ENCODE measurements at places on chromosomes 12 and 14.
A peak's percentile ranks its signal among the peaks of the same experiment; 100 is the strongest.

GRCh38 chr14:54697803-54698202 lies 130.9 kb downstream of the SAMD4A start:
- no peak for DNase-seq
- peaks cover 6% of the 10 kb centered on the region for H3K36me3 ChIP-seq
- no peaks in the 10 kb centered on the region for H3K27me3 ChIP-seq
- H3K4me1 ChIP-seq = no peaks in the 10 kb centered on the region
- no peak overlapping the region for H3K4me3 ChIP-seq

- no peak for DNase-seq
- H3K4me3 ChIP-seq = no peak overlapping the region
- H3K4me1 ChIP-seq = no peaks in the 10 kb centered on the region
- H3K27ac ChIP-seq = no peak overlapping the region
- no peaks in the 10 kb centered on the region for H3K36me3 ChIP-seq
These were observed 260.5 kb downstream of the ADAMTS20 start for GRCh38 chr12:43291516-43291915.

- H3K4me1 ChIP-seq = peaks cover 47% of the 10 kb centered on the region
- H3K27ac ChIP-seq = peak overlapping the region; percentile 97
- peaks cover 1% of the 10 kb centered on the region for H3K36me3 ChIP-seq
- peak overlapping the region; percentile 74 for H3K4me3 ChIP-seq
- DNase-seq = peak; percentile 48
- peaks cover 7% of the 10 kb centered on the region for H3K27me3 ChIP-seq
These were observed 89.0 kb downstream of the SCARB1 start for GRCh38 chr12:124774462-124775167.

- H3K4me3 ChIP-seq = no peak overlapping the region
- H3K36me3 ChIP-seq = peaks cover 7% of the 10 kb centered on the region
- H3K27me3 ChIP-seq = no peaks in the 10 kb centered on the region
- peak overlapping the region; percentile 21 for H3K27ac ChIP-seq
These were observed 18.5 kb downstream of the CHST11 start for GRCh38 chr12:104475271-104475670.

DNA sequence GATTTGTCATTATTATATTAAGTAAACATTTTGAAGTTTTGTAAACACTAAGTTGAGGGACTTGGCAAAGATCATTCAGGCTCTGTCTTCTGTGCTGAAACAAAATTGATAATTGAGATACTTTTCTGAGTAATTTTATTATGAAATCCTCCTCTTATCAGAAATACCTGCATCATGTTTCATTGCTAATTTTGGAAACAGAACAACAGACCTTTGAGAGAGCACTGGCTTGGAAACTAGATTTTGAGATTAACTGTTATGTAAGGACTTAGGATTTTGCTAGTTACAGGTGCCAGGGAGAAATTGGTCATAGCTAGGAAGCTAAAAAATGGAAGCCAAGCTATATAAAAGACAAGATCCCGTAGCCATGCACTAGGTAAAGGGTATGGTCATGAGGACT lies 201.7 kb upstream of the DCN start:
- H3K27me3 ChIP-seq = peaks cover 6% of the 10 kb centered on the region
- no peak overlapping the region for H3K27ac ChIP-seq
- no peak overlapping the region for H3K4me3 ChIP-seq
- no peaks in the 10 kb centered on the region for H3K36me3 ChIP-seq
- DNase-seq = no peak

GRCh38 chr12:79624378-79624777 lies 66.4 kb downstream of the PAWR start:
- DNase-seq = no peak
- H3K27ac ChIP-seq = no peak overlapping the region
- H3K27me3 ChIP-seq = no peaks in the 10 kb centered on the region

DNA sequence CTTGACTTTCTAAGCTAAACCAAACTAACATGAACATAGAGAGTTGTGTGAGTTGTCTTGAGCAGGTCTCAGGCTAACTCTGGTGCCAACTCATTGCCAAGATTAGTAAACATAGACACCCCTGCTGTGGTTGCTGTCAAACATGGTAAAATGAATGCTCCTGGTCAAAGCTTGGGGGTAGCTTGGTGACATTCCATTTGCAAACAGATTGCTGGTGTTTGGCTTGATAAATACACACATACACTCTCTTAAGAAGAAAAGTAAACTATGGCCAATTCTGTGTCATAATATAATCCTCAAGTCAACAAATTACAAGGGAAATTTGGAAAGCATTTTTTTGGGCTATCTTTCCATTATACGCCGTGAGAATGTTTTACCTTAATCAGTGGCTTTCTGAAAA lies 386.4 kb upstream of the PDE3A start:
- no peak for DNase-seq
- no peaks in the 10 kb centered on the region for H3K36me3 ChIP-seq
- no peaks in the 10 kb centered on the region for H3K4me1 ChIP-seq
- no peaks in the 10 kb centered on the region for H3K27me3 ChIP-seq
- H3K27ac ChIP-seq = no peak overlapping the region

DNA sequence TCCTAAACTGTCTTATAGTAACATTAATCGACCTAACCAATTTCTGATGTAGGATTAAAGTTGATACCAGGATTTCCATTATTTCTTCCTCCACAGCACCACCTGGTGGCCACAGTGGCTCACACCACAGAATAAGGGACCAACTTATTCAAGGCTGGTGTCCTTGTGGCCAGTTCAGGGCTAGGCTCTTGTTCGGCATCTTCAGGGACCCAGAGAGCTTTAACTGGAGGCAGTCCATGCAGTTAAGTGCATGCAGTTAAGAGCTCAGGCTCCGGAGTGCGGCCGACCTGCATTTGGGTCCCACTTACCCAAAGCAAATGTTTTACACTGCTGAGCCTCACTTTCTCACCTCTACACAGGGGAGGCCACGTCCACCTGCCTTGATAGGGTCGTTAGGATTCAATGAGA lies 42.0 kb upstream of the GPR68 start:
- H3K36me3 ChIP-seq = peaks cover 97% of the 10 kb centered on the region
- no peaks in the 10 kb centered on the region for H3K27me3 ChIP-seq
- H3K27ac ChIP-seq = no peak overlapping the region
- DNase-seq = peak; percentile 64
- no peak overlapping the region for H3K4me3 ChIP-seq
- peaks cover 24% of the 10 kb centered on the region for H3K4me1 ChIP-seq

DNA sequence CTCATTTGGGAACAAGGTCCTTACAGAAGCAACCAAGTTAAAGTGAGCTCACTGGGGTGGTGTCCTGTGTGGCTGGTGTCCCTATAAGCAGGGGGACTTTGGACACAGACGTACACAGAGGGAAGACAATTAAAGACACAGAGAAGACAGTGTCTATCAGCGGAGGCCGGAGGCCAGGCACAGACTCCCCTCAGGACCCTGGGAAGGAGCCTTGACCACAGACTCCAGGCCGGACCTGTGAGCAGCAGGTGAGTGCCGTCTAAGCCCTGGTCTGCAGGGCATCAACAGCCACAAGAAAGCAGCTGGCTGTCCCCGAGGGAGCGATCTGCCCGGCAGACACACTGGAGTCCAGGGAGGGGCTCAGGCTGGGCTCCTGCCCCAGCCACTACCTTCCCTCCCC lies 219.1 kb upstream of the C14orf180 start:
- DNase-seq = no peak
- no peaks in the 10 kb centered on the region for H3K36me3 ChIP-seq
- no peaks in the 10 kb centered on the region for H3K27me3 ChIP-seq
- no peaks in the 10 kb centered on the region for H3K4me1 ChIP-seq
- H3K27ac ChIP-seq = no peak overlapping the region
- H3K4me3 ChIP-seq = no peak overlapping the region

DNA sequence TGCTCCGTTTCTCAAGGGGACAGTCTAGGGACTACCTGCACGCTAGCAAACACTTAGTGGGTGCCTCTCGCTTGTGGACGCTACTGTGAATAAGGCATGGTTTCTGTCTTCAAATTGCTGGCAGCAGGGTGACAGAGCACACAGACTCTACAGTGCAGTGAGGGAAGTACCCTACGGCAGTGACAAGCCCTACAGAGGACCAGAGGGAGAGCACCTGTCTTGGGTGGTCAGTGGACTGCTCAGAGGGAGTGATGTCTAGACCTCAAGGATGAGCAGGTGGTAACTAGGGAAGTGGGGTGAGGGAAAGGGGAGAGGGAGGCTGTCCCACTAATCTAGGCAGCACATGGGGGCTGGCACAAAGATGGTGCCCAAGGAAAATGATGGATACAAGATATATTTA lies 160.5 kb downstream of the RBM19 start:
- peaks cover 6% of the 10 kb centered on the region for H3K36me3 ChIP-seq
- H3K27me3 ChIP-seq = no peaks in the 10 kb centered on the region

GRCh38 chr12:83826112-83826511 lies 1086.5 kb downstream of the SLC6A15 start:
- no peak overlapping the region for H3K4me3 ChIP-seq
- no peaks in the 10 kb centered on the region for H3K27me3 ChIP-seq
- H3K27ac ChIP-seq = no peak overlapping the region
- no peaks in the 10 kb centered on the region for H3K36me3 ChIP-seq
- no peak for DNase-seq

- H3K27ac ChIP-seq = no peak overlapping the region
- no peak for DNase-seq
- H3K27me3 ChIP-seq = peaks cover 8% of the 10 kb centered on the region
- H3K36me3 ChIP-seq = no peaks in the 10 kb centered on the region
- no peaks in the 10 kb centered on the region for H3K4me1 ChIP-seq
These were observed 243.1 kb upstream of the PWP1 start for GRCh38 chr12:107442326-107442987.

GRCh38 chr12:18355429-18355828 lies 94.1 kb downstream of the PIK3C2G start:
- H3K4me3 ChIP-seq = no peak overlapping the region
- no peak for DNase-seq
- no peak overlapping the region for H3K27ac ChIP-seq

GRCh38 chr12:88142610-88142991 lies 494 bp downstream of the TMTC3 start:
- DNase-seq = no peak
- H3K4me3 ChIP-seq = peak overlapping the region; percentile 98
- H3K36me3 ChIP-seq = peaks cover 29% of the 10 kb centered on the region
- peaks cover 30% of the 10 kb centered on the region for H3K4me1 ChIP-seq

- no peaks in the 10 kb centered on the region for H3K36me3 ChIP-seq
- H3K4me3 ChIP-seq = peak overlapping the region; percentile 30
- H3K27me3 ChIP-seq = peaks cover 30% of the 10 kb centered on the region
- DNase-seq = no peak
- peaks cover 14% of the 10 kb centered on the region for H3K4me1 ChIP-seq
- H3K27ac ChIP-seq = peak overlapping the region; percentile 62
These were observed 17.3 kb downstream of the TNFAIP2 start for GRCh38 chr14:103140316-103141109.

DNA sequence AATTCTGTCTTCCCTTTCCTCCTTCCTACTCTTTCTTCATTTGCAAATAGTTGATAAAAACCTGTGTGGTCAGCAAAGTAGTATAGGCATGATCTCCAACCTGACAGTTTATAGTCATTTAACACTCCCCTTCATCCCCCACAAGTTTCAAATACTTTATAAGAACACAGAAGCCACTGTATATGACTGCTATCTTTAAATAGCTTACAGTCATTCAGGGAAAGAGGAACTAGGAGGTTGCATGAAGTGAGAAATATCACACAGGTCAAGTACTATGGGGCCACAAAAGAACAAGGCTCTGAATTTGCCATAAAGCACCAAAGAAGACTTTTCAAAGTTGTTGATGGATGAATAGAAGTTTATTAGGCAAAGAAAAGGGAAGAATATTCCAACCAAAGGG lies 431.3 kb downstream of the NPAS3 start:
- no peaks in the 10 kb centered on the region for H3K4me1 ChIP-seq
- H3K4me3 ChIP-seq = no peak overlapping the region
- no peaks in the 10 kb centered on the region for H3K36me3 ChIP-seq
- H3K27ac ChIP-seq = no peak overlapping the region
- no peak for DNase-seq
- no peaks in the 10 kb centered on the region for H3K27me3 ChIP-seq

GRCh38 chr12:29149691-29150281 lies 708 bp downstream of the FAR2 start:
- H3K36me3 ChIP-seq = no peaks in the 10 kb centered on the region
- peaks cover 30% of the 10 kb centered on the region for H3K4me1 ChIP-seq
- peaks cover 21% of the 10 kb centered on the region for H3K27me3 ChIP-seq
- H3K4me3 ChIP-seq = no peak overlapping the region

DNA sequence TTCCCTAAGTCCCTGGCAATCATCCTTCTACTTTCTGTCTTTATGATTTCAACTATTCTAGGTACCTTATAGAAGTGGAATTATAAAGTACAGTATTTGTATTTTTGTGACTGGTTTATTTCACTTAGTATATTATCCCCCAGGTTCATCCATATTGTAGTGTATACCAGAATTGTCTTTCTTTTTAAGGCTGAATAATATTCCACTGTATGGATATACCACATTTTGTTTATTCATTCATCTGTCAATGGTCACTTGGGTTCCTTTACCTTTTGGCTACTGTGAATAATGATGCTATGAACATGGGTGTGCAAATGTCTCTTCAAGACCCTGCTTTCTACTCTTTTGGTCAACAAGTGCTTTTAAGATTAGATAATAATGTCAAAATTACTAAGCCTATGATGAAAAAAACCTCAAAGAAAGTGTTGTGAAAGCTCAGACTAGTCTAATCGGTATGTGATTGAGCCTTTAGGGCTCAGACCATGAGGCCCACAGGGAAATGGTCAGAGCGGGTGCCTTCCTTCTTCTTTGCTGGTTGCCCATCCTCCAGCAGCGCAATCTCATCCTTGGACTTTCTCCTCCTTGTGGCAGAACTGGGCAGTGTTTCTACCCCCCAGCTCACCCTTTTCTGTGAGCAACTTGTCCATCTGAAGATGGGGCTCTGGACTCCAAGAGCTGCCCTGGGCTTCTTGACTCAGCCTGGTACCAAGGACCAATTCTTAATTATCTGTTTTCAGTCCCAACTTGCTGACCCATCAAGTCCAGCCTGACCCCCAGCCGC lies 105.4 kb downstream of the TTC8 start:
- H3K4me1 ChIP-seq = no peaks in the 10 kb centered on the region
- peaks cover 6% of the 10 kb centered on the region for H3K27me3 ChIP-seq
- no peaks in the 10 kb centered on the region for H3K36me3 ChIP-seq
- H3K27ac ChIP-seq = no peak overlapping the region
- no peak overlapping the region for H3K4me3 ChIP-seq

- H3K4me1 ChIP-seq = peaks cover 86% of the 10 kb centered on the region
- H3K27ac ChIP-seq = peak overlapping the region; percentile 72
- no peak overlapping the region for H3K4me3 ChIP-seq
- no peaks in the 10 kb centered on the region for H3K27me3 ChIP-seq
- peaks cover 17% of the 10 kb centered on the region for H3K36me3 ChIP-seq
These were observed 28.7 kb downstream of the RAP1B start for GRCh38 chr12:68639396-68639767.
